ENCODE measurements at places on chromosomes 6 and 20.
A peak's percentile ranks its signal among the peaks of the same experiment; 100 is the strongest.

GRCh38 chr6:131382631-131383030 is 190.4 kb upstream of the ARG1 start:
- peak; percentile 50 for DNase-seq

DNA sequence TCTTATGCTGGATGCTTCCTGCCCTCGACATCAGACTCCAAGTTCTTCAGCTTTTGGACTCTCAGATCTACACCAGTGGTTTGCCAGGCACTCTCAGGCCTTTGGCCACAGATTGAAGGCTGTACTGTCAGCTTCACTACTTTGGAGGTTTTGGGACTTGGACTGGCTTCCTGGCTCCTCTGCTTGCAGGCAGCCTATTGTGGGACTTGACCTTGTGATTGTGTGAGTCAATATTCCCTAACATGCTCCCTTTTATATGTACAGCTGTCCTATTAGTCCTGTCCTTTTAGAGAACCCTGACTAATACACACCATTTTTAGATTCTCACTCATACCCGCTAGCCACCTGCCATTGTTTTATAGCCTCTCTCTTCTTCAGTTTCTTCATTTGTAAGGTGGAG is 382.1 kb upstream of the TSHZ2 start:
- no peak for DNase-seq

GRCh38 chr20:59835057-59835447 is 98.4 kb downstream of the SYCP2 start:
- no peak for DNase-seq

DNA sequence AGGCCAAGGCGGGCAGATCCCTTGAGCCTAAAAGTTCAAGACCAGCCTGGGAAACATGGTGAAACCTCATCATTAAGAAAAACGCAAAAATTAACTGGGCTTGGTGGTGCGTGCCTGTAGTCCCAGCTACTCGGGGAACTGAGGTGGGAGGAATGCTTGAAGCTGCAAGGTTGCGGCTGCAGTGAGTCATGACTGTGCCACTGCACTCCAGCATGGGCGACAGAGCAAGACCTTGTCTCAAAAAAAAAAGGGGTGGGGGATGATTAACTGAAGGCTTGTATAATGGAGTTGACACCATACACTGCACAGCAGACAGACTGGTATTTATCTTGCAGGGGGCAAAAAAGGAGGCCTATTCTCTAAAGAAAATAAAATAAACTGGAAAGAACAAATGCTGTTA is 27.7 kb downstream of the SRPK1 start:
- DNase-seq = no peak

DNA sequence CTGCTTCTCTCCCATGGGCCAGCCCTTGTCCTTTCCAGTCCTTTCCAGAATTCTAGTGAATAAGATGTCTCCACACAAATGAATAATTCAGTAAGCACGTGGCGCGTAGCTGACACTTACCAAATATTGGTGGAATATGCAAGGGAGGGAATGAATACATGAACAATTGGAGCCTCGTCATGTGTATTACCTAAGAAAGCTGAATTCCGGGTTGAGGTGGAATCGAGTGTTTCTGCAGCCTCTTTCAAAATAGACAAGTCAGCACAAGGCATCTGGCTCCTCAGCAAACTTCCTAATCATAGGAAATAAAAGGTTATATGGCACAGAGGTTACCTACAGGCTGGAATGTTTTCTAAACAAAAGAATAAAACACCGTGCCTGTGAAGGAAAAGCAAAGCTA is 47.0 kb upstream of the NT5E start:
- no peak for DNase-seq

- DNase-seq = no peak
Observed at GRCh38 chr20:32193996-32194395, 13.5 kb downstream of the PLAGL2 start.

GRCh38 chr20:13915284-13915683 is 75.1 kb downstream of the SEL1L2 start:
- no peak for DNase-seq

- DNase-seq = peak; percentile 63
Observed at GRCh38 chr6:7085911-7086310, 21.9 kb upstream of the RREB1 start.

DNA sequence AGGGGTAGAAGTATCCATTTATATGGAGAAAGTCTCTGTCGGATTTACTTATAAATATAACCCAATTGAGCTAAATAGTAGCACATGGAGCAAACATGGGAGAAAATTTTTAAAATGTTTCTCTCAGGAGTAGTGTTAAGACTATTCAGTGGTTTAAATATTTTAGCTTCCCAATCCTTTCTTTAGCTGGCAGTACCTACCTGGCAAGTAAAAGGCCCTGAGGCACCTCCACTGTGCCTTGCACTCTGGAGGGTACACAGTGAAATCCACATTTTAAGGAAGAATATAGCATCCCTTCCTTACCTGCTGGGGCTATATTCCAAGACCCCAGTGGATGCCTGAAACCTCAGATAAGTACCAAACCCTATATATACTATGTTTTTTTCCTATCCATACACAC is 124.2 kb downstream of the KLHL32 start:
- DNase-seq = peak; percentile 43

DNA sequence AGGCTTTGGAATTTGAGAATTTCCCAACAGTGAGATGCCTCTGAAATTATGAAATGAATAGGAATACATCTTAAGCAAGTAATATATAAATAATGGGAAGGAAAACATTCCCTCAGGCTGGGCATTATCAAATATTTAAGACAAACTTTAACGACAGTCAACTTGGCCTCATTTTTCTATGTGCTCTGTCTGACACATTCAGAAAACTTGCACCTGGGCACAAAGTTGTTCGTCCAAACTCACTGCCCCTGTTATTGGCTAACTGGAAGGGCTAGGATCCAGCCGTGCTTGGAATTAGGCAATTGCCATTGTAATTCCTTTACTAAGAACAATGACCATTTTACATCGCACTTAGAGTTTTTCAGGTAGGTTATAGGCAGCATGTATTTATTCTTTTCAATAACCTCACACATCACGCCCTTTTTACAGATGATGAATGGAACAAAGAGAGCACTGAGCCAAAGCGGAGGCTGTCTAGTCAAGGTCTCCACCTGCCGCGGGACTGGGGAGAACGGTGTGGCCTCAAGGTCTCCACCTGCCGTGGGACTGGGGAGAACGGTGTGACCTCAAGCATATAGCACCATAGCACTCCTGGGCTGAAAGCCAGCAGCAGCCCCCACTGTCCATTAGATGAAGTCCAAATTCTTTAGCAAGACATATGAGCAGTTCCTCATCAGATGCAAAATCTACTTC is 40.7 kb upstream of the FOXQ1 start:
- DNase-seq = no peak

DNA sequence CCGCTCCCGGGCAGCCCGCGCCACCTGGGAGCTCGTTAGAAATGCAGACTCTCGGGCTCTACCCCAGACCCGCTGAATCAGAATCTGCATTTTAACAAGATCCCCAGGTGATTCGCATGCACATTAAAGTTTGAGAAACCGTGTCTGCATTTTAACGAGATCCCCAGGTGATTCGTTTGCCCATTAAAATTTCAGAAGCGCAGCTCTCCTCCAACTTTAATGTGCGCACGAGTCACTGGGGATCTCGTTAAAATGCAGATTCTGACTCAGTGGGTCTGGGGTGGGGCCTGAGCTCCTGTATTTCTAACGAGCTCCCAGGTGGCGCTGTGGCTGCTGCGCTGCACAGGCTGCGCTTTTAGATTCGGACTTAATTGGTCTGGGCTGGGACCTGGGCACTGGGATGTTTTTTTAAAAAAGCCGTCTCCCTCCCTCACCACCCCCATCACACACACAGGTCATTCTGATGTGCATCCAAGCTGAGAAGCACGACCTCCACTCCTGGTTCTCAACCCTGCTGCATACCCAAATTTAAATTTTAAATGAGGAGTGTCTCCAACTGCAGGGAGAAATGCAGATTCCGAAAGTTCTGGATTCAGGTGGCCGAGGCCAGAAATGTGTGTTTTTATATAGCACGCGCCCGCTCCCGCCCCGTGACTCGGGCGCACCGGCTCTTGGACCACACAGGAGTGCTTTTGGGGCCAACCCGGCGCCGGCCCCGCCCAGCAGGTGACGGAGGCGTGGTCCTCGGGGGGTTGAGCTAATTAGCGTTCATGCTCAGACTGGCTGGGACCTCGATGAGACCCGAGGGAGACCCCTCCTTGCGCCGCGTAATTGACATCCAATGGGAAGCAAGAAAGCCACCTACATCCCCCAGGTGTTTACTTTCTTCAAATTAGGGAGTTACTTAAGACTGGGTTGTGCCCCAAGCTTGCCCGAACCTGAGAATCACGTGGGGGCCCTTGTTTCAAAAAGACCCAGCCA is 85.8 kb downstream of the ZFP64 start:
- DNase-seq = no peak

DNA sequence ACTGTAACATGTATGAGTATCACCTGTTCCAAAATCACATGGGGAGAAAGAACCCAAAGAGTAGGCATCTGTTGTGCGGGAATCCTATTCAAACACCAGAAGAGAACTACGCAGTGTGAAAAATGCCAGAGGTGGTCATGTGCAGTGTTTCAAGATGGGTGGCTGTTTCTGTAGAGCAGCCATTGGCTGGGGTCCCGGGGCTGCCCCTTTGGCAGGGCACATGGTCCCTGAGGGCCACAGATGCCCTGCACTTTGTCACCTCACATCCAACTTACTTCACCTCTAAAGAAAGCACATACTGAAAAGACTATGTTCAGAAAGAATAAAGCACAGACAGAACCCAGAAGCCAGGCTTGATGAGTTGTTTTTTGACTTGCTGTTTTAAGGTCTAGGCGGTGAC is 12.3 kb downstream of the MTCH1 start:
- no peak for DNase-seq

DNA sequence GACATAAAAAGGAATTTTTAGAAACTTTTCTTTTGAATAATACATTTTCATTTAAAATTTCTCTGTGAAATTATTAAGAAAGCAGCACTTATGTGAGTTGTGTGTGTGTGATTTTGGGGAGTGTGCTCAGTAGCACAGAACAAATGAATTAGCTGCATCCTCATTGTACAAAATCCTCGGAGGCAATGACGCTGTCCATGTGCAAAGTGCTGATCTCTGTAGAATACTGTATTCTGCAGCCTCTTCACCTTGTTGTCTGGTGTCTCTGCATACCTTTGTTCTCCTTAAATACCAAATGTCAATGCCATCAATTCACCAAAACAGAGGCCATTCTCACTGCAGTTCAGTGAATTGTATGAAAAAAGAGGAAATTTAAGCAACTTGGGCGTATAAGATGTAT is 838.4 kb downstream of the QKI start:
- no peak for DNase-seq

- DNase-seq = no peak
Observed at GRCh38 chr6:69802995-69803394, 6.2 kb upstream of the LMBRD1 start.

- DNase-seq = no peak
Observed at GRCh38 chr6:4932228-4932903, 71.5 kb downstream of the RPP40 start.

GRCh38 chr6:154792761-154793160 is 59.5 kb downstream of the SCAF8 start:
- no peak for DNase-seq

- no peak for DNase-seq
Observed at GRCh38 chr6:10933126-10933525, 46.3 kb downstream of the SYCP2L start.

- DNase-seq = peak; percentile 85
Observed at GRCh38 chr6:31068669-31069340, 43.6 kb downstream of the C6orf15 start.

DNA sequence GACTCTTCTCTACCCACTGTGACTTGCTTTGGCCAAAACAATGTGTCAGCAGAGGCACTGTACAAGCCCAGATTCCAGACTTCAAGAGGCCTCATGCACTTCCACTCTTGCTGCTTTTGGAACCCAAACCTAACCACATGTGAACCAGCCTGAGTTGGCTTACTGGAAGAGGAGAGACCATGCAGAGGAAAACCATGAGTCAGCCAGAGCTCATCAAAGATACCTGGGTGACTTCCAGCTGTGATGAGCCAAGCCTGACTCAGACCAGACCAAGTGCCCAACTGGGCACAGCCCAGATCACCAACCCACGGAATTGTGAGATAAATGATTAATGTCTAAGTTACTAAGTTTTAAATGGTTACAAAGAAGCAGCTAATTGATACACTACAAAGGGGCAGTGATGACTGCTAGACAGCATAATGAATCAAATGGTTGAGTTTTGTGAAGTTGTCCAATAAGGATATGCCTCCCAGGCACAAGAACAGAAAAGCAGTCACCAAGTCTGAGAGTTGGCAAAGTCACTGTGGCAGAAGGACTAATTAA is 16.2 kb upstream of the BEND6 start:
- no peak for DNase-seq

GRCh38 chr20:47725248-47725973 is 59.9 kb downstream of the SULF2 start:
- DNase-seq = peak; percentile 75

DNA sequence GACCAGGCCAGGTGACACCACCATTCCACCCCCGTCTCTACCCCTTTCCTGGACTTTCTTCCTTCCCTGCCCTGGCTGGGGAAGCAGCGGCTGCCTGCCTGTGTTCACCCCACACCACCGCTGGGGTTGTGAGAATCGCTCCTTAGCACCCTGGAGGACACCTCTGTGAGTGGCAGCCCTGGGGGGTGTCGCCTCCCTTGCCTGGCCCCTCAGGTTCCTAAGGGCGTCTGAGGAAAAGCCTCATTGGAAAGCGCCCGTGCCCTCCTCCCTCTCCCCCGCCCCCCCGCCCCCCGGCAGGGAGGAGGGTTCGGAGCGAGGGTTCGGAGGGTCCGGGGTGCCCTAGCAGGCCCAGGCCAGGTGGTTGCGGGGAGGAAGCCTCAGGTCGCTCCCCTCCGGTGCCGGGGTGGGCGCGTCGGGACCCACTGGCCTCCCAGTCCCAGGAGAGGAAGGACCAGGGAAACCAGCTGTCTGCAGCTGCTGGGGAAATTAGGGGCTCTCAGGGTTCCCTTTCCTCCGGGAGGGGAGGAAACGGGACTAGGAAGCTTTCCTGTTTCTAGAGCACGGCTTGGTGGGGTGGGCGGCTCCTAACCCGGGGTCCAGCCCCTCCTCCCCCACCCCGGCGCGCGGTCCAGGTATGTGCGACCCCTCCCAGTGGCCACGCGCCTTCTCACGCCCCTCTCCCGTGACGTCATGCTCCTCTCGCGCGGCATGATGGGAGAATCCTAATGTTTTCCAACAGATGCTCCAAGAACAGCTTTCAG is at the start of gene PHACTR3:
Gene PHACTR3, plus strand, starts transcription at position 760 of the 761 bp plus-strand sequence. CDS start 475 bp downstream, outside the sequence.
- peak; percentile 88 for DNase-seq

GRCh38 chr20:62697468-62697912 is 11.1 kb upstream of the NTSR1 start:
- DNase-seq = no peak

DNA sequence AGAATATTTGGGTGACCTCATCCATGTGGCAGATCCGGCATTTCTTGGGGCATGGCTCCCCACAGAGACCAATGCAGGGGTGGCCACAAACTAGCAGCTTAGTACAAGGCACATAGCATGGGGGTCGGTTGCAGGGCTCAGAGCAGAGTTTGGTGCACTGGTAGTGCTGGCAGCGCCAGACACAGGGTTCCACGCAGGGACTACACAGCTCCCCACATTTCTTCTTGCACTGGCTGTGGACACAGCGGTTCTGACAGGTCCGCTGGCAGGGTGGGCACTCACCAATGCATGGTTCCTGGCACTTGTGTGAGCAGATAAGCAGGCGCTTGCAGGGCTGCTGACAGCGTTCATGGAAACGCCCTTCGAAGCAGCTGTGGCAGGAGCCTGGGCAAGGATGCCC is 29.1 kb downstream of the DDX27 start:
- DNase-seq = no peak

- DNase-seq = peak; percentile 46
Observed at GRCh38 chr6:104710543-104711335, 149.0 kb downstream of the HACE1 start.

GRCh38 chr20:58229198-58229798 is 845 bp upstream of the ANKRD60 start:
- peak; percentile 88 for DNase-seq

GRCh38 chr6:53035549-53036213 is 29.5 kb upstream of the FBXO9 start:
- DNase-seq = no peak
